CD14-positive monocyte (primary cell): ENCODE measurements at places on chromosomes 2 and 18. TPM values are rescaled to one million over a fixed set of nuclear protein-coding genes. Genes with fewer than 3 reads are reported as not detected.

The RBM45 gene
- polyA plus RNA-seq, result 5.7 TPM

The KCNS3 gene
- polyA plus RNA-seq, result not detected

The CENPA gene
- not detected for polyA plus RNA-seq

The CNDP1 gene
- polyA plus RNA-seq, result not detected

The RNF144A gene
- 0.38 and 0.48 TPM in 2 replicates for polyA plus RNA-seq

The DNAH7 gene
- not detected for polyA plus RNA-seq

The SIX3 gene
- polyA plus RNA-seq, result not detected in 2 replicates

The ALLC gene
- polyA plus RNA-seq, result not detected

The BOLL gene
- polyA plus RNA-seq, result not detected in 2 replicates

The PNO1 gene
- 14.0 TPM for polyA plus RNA-seq

The PDCD1 gene
- not detected in 2 replicates for polyA plus RNA-seq

The VWA3B gene
- not detected for polyA plus RNA-seq

The CAPN14 gene
- polyA plus RNA-seq, result not detected

The LIMS4 gene
- 0.10 and 0.51 TPM in 2 replicates for polyA plus RNA-seq

The FASTKD1 gene
- 9.1 TPM for polyA plus RNA-seq

The CEP76 gene
- 3.4 TPM for polyA plus RNA-seq

The GALNT14 gene
- polyA plus RNA-seq, result not detected in 2 replicates

The KRCC1 gene
- 31.6 TPM for polyA plus RNA-seq

The SCTR gene
- not detected for polyA plus RNA-seq

The PPP1R7 gene
- polyA plus RNA-seq, result 84.4 TPM

The DHRS9 gene
- polyA plus RNA-seq, result 12.9 TPM

The ATP8B1 gene
- polyA plus RNA-seq, result 0.03 TPM in 1 of 2 replicates, not detected in the other

The LYG1 gene
- 3.1 and 5.6 TPM in 2 replicates for polyA plus RNA-seq

The LOXL3 gene
- polyA plus RNA-seq, result 18.5 TPM

The CDK5R2 gene
- not detected for polyA plus RNA-seq

The FIGN gene
- polyA plus RNA-seq, result not detected in 2 replicates

The DUSP19 gene
- polyA plus RNA-seq, result 0.04 and 0.13 TPM in 2 replicates

The RBBP8 gene
- 3.2 and 7.8 TPM in 2 replicates for polyA plus RNA-seq

The SPP2 gene
- not detected in 2 replicates for polyA plus RNA-seq

The ZFP36L2 gene
- 150 and 306 TPM in 2 replicates for polyA plus RNA-seq

The KCNJ3 gene
- polyA plus RNA-seq, result not detected

The MYO1B gene
- polyA plus RNA-seq, result not detected

The NT5DC4 gene
- polyA plus RNA-seq, result 1.0 and 2.2 TPM in 2 replicates

The HMSD gene
- polyA plus RNA-seq, result not detected

The ICA1L gene
- 0.85 TPM for polyA plus RNA-seq
